Activated CD8-positive, alpha-beta T cell treated with anti-CD3 and anti-CD28 coated beads, Interleukin-2, amount 10 ng/mL, durations not matched to agents 7 days and 5 days (primary cell): ENCODE measurements at places on chromosomes 3 and 15. TPM values are rescaled to one million over a fixed set of nuclear protein-coding genes. Genes with fewer than 3 reads are reported as not detected.
A peak's percentile ranks its signal among the peaks of the same experiment; 100 is the strongest.

The HCN4 gene
- total RNA-seq, result not detected

DNA sequence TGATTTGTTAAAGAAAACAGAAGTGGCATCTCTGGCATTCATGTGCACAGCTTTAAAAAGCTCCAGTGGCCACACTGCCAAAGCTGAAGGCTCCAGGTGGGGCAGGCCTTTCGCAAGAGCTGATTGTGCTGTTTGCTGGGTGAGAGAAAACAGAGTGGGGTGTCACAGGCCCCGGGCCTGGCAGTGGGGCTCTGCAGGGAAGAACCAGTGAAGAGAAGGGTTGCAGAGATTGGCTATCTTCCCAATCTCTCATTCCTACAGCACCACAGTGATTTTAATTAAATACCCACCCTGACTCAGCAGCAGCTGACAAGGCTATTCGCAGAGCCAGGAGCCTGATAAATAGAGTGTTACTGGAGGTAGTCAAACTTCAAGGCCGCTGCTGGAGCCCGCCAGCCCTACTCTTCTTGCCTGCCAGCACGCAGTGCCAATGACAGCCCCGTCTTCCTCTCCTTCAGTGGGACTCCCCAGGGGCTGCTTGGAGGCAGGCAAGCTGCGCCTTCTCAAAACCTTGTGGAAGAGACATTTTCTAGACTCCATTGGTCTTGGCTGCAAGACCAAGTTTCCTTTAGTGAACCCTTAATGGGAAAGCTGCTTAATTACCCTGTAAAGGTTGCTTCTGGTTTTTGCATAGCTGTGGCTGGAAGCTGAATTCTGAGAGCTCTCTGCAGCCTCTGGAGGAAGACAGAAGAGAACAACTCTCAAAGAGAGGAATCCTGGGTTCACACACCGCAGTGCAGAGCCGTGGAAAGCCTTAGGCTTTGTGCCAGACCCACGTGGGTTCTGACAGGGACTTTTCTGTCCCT, 225.8 kb upstream of the SLCO3A1 start:
- DNase-seq, result no peak

DNA sequence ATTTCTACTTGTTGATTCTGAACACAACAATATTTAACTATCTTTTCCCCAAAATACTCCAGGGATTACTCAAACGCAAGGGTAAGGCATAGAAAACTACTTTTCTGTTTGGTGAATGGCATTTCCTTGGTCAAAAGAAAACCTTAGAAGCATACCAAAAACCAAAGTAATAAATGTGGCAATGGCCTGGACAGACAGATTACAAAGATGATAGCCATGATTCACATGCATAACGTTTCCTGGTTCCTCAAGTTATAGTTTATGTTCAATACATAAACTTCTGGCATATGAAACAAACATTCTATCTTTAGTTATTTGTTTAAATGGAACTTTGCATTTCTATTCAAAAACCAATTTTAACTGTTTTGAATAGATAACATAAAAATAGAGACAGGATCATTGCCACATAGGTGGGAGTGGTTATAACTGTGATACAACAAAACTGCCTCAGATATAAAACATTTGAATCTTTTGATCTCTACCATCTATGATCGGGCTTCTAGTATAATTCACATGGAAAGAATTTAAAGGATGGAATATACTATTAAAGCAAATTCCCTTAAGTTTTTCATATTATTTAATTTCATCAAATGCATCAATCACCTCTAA, 32.1 kb downstream of the FOXP1 start:
- DNase-seq, result no peak

DNA sequence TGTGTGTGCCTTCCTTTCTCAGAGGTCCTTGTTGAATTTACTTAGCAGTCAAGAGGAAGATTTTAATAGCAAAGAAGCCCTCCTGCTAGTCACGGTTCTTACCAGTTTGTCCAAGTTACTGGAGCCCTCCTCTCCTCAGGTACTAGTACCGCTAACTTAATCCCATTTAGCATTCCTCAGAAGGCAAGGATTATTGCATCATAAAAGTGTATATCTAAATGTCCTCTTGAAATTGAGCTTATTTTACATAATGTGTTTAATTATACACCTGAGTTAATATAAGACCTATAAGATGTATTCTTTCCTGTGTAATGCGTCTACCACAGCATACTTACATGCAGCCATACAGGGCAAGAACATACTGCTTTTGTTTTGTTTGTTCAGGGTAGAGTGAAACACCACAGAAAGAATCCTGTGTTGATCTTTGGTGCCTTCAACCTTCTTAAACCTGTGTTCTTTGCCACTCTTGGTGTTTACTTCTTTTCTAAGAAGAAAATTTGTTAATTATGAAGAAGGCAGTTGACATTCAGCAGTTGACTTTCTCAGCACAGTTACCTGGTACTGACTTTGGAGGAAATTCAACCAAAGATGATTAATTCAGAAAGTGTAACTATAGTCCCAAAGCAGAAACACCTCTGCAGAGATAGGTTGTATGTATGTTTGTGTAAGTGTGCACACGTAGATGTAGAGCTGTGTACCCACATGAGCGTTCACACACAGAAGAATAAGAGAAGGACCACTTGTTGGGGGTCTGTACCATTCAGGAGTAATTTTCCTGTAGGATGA, 33.1 kb downstream of the POLG start:
- no peak for DNase-seq

DNA sequence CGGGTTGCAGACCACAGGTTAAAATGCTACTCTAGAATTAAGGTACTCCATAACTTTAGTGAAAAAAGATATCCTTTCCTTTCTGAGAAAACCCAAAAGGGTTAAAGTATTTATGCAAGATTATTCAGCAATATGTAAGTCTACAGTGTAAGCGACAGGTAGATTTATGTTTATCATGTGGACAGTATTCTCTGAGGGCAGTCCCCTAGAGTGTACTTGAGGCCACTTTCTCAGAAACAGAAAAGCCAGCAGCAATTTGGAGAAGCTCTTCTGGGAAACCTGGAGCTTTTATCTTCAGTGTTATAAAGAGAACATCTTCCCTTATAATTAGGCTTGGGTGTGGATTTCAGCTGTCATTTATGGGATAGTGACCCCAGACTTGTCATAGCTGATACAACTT, 8.9 kb downstream of the ST3GAL6 start:
- DNase-seq, result no peak

GRCh38 chr3:62538691-62539356, 165.5 kb upstream of the FEZF2 start:
- no peak for DNase-seq

The CAMK1 gene
- total RNA-seq, result 33.5 TPM

The TRPM1 gene
- not detected for total RNA-seq

DNA sequence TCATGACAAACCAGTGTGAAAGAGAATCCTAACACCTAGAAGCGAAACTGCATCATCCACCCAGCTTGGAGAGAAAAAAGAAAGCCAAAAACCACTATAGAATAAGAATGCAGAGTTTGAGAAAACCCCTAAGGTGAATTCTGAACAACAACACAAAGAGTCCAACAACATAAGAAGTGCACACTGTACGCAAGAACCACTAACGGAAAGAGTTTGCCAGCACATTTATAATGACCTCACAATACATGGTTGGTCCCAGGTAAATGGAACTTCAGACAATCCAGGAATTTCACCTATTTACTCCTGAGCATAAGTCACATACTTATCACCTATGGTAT, 128.3 kb upstream of the BHLHE40 start:
- DNase-seq, result peak; percentile 56

The HIGD2B gene
- not detected for total RNA-seq

The TMEM158 gene
- total RNA-seq, result 0.24 TPM

- DNase-seq, result no peak
Measured at GRCh38 chr15:84398763-84399701, 163.5 kb downstream of the GOLGA6L4 start.

The SORD gene
- 7.5 TPM for total RNA-seq

DNA sequence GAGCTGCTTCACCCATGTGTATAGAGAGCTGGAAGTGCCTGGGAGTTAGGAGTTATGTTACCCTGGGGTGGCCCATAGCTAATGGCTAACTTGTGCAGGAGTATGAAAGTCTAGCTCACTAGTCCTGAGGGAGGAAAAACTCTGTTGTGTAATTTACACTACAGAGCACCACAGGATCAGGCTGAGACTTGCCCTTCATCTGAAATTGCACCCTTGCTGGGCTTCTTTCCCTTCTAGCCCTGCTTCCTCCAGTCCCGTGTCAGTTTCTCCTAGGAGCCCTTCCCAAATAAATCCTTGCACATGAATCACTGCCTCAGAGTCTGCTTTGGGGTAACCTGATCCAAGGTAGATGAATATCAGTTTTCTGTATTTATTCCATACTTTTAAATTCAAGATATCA, 40.0 kb downstream of the CTXND1 start:
- no peak for DNase-seq
